ENCODE measurements at places on chromosomes 3 and 15.

GRCh38 chr15:89845305-89845893 lies 30.7 kb upstream of the ANPEP start:
- peak; percentile 69 for DNase-seq

GRCh38 chr15:101560722-101561583 lies 71.4 kb upstream of the PCSK6 start:
- DNase-seq, result no peak

DNA sequence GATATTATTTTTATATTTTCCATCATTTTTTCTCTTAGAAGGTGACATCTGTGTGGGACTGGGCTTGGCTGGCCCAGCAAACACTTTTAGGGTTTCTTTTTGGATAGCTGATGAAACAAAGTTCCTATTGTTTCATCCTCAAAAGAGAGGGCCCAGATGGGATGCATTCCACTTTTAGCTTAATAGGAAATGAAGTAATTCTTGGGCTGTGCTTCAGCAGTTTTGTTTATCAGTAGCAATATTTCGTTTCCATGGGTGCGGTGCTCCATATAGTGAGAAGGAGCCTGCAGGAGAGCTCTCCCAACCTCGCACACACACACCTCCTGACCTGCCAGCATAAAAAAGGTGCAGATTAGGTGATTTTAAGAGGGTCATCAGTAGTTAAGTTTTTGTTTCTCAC lies 147.5 kb downstream of the AKAP13 start:
- DNase-seq, result no peak

- no peak for DNase-seq
These were observed 51.8 kb upstream of the CDAN1 start for GRCh38 chr15:42788725-42789124.

DNA sequence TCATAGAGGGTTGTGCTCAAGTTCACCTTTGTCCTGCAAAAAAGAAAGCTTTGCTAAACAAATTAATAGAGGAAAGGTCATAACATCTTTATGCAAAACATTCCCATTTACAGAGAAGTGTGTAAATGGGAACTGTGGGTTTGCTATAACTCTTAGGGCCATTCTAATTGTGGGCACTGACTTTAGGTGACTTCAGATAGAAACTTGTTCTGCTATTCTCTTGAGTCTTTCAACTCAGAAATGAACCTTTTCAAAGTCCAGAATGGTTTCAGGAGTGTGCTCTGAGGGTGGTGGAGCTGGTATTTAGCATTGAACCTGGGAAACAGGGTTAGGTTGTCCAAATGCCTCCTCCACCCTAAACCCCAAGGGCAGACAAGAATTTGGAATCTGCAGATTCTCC lies 34.0 kb downstream of the SPTSSB start:
- DNase-seq, result no peak

DNA sequence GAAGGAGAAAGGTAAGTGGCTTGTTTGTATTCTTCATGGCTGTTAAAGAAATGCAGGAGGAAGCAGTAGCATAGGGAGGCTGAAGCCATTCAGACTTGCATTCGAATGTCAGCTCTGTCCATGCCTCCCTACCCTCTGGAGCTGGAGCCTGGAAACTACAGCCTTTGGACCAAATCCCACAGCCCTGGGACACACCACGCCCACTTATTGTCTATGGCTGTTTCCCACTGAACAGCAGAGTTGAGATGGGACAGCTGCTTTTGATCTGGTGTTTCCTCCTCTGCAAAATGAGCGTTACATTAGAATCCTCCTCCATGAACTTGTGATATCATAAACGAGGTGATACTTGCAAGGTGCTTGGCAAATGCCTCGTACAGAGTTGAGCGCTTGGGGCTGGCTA lies 3.6 kb downstream of the FAM107A start:
- no peak for DNase-seq

DNA sequence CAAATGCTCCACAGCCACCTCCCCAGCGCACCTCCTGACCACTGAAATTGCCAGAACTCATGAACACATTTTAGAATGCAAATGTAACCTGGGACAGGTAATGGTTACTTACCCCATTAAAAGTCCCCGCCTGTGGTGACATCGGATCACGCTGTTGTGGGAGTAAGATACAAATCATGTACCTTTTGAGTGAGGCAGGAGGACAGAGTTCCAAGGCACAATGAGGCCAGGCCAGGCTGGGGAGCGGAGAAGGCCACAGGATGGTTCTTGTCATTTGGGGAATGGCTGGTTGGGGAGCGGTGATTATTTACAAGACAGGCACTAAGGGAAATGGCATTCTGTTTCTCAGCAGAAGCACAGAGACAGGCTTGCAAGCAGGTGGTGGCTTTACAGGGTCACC lies 490.0 kb downstream of the EDEM1 start:
- DNase-seq, result no peak

DNA sequence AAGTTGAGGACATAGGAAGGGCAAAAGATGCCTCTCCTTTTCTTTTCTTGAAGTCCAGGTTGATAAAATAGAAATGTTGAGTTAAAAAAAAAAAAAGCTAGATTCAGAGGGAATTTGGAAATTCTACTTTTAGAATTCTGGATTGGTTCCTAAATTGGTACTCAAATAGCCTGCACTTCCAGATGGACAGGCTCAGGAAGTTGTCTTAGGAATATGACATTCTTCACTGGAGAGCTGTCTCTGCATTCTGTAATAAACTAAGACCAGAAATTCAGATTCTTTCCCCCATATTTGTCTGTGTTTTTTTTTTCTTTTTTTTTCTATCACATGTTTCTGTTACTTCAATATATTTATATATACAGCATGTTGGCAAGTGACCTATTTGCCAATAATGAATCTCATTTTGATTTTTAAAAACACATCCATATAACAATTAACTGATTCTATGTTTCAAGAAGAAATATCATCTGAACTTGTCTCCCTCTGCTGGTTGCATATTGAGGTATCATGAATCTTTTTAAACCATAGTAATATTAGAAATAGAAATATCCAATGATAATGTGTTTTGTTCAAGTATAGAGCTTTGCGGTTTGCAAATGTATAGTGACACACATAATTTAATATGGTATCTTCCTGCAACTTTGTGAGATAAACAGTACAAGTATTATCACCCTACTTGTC lies 8.5 kb upstream of the LSAMP start:
- no peak for DNase-seq

DNA sequence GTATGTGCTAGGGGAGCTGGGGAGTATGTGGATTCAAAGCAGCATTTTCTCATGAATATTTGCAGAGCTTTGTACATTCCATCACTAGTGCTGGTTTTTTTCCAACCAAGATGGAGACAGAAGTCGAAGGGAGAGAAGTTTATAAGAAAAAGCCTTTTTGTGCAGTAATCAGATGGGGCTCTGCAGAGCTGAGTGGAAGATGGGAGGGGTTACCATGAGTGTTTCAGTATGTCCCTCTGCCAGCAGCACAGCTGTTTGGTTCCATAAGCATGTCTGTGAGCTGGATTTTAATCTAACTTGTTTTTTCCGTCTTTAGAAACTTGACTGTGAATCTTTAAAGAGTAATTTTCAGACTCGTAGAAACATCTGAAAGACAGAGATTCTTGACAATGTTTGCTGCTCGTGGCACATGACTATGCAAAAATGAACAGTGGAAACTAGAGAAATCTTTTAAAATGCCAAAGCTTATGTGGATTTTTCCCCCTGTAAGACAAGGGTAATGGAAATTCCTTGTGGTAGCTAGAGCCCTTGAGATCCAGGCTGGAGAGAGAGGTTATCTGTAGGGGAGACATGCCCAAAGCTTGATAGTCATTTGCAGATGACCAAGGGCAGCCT lies 20.3 kb downstream of the STARD9 start:
- DNase-seq, result no peak

GRCh38 chr15:53116169-53116568 lies 326.0 kb upstream of the ONECUT1 start:
- no peak for DNase-seq

GRCh38 chr3:5348229-5348902 lies 160.9 kb downstream of the EDEM1 start:
- DNase-seq, result no peak

DNA sequence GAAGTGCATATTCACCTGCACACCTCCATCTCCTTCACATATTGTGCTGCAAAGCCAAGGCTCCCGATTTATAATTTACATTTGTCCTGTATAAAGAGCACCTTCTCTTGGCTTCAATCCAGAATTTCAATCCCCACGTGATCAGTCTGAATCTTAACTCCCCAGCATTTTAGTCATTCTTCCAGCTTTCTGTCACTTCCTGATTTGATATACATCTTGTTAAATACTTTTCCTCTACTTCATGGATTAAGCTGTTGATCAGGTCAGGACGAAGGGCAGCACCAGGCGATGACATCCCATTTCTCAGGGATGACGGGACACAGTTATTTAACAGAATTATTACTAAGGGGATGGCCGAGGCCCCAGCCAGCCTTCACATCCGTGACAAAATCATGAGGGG lies 212.5 kb downstream of the EPHB1 start:
- no peak for DNase-seq

GRCh38 chr3:13543253-13543652 lies 5.7 kb upstream of the FBLN2 start:
- DNase-seq, result no peak

DNA sequence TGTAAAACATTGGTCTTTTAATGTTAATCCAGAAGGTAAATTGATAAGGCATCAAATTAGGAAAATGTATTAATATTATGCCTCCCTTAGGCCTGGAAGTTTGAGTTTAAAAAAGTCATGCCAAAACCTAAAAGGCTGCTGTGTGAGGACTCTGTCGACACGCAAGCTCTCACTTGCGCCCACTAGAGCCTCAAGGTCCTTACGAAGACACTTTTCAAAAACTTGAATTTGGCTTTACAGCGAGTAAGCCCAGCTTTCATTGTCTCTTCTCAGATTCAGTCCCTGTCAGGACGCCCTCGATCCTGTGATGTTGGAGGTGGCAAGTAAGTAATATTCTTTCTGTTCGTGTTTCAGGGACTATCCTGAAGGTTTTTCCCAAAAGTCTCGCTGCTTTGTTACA lies 89.7 kb downstream of the CRTC3 start:
- no peak for DNase-seq

- peak; percentile 18 for DNase-seq
These were observed 89.7 kb downstream of the AQP9 start for GRCh38 chr15:58227706-58228543.

DNA sequence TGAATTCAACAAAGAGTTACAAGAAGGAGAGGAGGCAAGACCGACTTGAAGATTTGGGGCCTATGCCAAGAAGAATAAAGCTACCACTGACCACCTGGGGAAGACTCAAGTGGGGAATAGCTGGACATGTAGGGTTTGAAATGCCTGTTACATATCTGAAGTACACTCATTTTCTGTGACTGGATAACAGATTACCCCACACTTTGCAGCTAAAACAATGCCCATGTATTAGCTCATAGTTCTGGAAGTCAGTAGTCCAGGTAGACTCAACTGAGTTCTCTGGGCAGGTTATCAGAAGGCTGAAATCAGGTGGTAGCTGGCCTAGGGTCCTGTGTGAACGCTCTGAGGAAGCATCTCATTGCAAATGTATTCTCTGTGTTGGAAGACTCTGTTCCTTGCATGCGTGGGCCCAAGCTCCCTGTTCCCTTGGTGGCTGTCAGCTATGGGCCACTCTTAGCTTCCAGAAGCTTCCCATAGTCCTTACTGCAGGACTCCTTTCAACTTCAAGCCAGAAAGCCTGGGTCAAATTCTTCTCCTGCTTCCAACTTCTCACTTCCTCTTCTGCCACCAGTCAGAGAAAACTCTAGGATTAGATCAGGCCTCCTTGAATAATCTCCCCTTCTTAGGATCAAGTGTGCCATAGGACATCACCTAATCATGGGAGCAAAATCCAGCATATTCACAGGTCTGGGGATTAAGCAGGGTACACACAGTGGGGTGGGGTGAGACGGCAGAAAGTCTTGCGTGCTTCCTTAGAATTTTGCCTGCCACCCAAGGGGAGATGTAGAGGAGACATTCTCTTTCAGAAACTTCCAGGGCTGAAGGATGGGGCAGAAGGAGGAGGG lies 187.8 kb downstream of the SHQ1 start:
- DNase-seq, result no peak

DNA sequence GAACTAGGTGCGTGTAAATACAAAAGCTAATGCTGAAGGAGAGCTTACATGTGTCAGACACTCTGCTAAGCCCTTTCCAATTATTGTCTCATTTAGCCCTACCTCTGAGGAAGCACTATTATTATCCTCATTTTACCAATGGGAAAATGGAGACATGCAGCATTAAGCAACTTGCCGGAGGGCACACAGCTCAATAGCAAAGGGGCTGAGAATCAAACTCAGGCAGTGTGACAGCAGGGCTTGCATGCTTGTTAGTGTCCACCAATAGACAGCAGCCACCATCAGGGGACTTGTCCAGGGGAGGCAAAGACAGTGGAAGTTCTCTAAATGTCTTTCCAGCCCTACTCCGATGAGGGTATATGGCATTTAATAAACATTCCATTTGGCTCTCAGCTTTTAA lies 548.6 kb downstream of the MAGI1 start:
- DNase-seq, result no peak

- no peak for DNase-seq
These were observed 77.2 kb downstream of the IL12A start for GRCh38 chr3:160065786-160066185.

DNA sequence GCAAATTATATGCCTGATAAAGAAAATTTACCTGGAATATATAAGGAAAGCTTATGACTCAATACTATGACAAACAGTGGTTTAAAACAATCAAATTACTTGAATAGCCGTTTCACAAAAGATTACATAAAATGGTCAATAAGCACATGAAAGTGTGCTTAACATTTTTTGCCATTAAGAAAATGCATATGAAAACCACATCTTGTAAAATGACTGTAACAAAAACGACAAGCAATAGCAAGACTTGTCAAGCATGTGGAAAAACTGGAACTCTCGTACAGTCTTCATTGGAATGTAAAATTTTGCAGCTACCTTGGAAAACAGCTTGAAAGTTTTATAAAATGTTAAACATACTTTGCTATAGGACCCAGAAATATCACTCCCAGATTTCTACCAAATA lies 1110.3 kb downstream of the NAALADL2 start:
- no peak for DNase-seq

DNA sequence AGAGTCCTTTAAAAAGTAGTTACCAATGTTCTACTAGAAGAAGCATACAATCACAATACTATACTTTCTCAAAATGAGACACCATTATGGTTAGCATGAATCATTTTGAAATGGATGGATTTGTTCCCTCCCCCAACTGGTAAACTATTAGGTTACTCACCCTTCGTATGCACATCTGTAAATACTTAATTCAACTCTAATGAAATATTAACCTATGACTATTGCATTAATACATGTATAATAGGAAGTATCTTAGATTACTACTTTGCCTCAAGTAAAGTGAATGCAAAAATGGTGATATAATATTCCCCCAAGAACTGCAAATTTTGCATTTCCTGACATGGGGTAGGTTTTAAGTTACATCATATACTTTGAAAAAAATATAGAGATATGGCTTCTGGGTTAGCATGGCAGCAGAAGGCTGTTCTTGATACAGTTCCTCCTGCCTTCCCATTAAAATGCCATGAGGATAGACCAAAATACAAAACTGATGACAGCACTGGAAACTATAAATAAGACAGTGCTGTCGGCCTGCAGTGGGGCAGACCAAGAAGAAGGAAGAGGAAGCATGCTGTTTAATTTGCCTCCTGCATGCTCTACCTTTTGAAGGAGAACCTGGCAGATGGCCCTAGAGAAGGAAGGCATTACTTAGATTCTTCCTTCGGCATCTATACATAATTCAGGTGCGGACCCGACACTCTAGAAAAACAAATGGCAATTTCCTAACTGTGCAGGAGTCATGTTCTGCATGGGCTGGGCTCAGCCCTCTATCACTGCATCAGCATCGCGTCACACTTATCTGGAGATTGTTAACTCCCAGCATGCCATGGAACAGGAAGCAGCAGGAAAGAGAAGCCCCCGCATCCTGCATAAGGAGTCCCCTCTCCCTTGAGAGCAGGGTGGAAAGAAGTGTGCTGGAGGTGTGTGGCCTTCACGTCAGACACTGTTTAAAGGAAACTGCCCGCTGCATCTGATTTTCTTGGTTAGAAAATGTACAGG lies 41.8 kb upstream of the NEO1 start:
- DNase-seq, result no peak
